ENCODE measurements at places on chromosomes 1 and 21.

DNA sequence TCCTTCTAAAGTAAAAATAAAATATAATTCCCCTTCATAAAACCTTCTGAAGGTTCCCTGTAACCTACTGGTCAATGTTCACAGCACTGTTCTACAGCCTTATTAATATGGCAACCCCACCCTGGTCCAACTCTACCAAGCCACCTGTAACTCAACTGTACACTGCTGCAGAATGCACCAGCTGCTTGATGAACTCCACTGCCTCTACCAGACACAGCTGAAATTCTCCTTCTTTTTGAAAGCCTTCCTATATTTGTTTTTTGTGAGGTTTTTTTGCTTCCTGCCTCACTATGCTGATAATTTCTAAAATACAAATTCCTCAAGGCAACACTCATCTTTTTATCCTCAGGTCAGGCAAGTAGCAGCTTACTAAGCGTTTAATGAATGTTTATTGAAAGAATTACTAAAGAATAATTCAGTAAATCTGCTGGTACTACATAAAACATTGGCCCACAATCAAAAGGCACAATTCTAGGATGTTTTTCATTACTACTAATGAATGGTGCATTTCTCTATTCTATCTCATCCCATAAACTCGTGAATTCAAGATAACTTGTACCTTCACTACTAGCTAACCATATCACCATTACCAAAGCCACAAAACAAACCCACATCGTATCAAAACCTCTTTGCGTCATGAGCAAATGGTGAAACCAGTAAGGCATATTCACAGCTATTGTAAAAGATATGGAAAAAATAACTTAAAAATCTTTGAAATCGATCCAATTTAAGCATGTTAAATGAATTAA is 2.4 kb downstream of the SSX2IP start:
- no peak for DNase-seq

DNA sequence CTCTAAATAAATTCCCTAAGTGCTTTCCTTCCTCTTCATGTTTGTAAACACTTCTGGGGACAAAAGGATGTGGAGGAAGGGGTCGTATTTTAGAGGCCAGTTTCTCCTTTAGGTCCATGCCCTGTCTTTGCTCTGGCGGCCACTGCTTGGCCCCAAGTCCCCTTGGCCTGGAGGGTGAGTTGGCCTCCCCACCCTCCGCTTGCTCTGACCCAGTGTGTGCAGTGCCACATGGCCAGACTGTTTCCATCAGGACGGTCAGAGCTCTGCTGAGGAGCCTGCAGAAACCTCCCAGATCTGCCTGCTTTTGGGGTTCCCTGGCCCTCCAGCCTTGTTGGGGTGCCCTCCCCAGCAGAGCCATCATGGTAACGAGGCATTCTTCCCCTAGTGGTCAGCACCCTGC is 127.8 kb downstream of the CAMTA1 start:
- DNase-seq: no peak

DNA sequence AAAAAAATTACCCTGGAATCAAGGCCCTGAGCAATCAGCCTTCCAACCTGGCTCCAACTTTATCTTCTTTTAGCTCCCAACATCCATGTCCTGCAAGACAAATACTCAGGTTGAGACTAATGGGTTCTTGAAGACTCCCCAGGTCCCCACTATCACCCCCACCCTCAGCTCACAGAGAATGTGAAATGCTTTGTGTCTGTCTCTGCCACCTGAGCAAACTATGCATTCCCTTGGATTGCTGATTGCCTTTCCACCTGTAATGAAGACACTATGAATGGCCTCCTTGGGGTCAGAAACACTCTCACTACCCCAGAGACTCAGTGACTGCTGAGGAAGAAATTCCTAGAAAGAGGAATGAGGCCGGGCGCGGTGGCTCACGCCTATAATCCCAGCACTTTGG is 121.2 kb upstream of the GALNT2 start:
- DNase-seq: no peak

DNA sequence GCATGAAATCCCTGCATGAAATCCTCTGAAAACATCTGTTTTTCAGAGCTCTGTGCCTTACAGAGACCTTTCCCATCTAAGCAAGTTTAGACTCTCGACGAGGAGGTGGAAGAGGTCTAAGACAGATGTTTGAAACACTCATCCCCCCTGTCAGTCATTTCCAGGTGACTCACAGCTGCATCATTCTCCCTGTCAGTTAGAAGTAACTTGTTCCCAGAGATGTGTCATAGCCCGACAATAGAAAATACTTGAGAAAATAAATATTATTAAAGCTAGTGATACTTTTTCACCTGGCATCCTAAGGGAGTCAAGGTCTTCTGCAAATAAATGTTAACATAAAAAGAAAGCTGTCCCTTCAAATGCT is 41.6 kb upstream of the SEC16B start:
- peak; percentile 24 for DNase-seq

GRCh38 chr1:18629659-18630510 is 761 bp upstream of the PAX7 start:
- DNase-seq: no peak

DNA sequence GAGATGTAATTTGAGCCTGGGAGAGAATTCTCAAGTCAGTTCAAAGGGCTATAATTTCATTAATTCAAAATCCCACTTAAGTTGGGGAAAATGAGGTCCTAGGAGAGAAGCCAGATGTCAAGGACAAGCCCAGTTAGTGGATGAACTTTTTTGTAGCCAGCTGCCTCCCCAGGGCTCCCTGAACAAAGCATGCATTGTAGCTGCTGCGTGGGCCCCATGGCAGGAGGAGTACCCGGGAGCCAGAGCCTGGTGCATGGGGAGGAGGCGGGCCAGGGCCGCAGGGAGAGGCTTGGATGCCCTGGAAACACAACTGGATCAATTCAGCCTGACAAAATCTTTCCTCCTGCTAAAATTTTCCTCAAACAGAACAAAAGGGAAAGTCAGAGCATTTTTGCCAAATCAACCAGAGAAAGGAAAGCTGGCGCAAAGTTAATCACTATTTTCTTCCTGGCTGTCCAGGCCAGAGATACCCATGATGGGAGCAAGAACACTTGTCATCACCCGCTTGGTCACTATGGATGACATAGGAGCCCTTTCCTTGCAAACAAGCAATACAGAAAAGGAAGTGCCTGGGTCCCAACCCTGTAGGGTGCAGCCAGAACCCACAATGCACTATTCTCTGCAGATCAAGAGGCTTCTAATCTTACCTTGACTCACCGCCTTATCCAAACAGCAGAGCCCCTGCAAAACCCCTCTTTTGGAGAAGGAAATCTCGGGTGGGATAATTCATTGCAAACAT is 248.1 kb upstream of the RAB4A start:
- no peak for DNase-seq

DNA sequence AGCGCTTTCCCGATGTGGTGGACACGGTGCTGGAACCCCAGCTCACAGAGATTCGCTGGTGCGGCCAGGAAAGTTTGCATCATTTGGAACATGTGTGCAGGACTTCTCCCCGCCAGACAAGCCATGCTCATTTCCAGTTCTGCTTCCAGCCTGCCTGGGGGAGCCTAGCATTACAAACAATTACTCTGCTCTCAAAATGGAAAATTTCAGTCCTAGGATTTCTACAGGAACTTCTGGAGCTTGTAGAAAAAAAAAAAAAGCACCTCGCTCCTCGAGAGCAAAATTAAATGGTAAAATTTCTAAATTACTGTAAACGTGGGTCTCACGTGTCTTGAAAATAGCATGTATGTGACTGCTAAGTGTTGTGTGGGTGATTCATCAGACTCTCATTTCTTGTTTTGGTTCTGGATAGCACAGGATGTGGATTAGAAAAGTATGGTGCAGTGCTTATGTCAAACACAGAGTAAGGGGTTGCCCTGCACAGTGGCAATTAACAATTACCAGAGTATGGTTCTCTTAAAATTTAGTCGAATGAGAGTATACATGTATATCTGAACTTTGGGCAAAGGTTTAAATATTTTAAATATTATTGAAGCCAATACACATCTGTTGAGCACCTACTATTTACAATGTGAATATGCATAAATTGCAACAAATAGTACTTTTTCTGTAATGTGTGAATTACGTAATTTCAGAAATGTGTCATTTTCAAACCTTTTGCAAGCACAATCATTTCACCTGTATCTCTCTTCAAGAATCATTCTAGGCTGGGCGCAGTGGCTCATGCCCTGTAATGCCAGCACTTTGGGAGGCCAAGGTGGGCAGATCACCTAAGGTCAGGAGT is 61.8 kb upstream of the PTGFRN start:
- no peak for DNase-seq

- DNase-seq: no peak
These were observed 709 bp downstream of the GART start for GRCh38 chr21:33541105-33541711.

- no peak for DNase-seq
These were observed 38.1 kb upstream of the C1orf105 start for GRCh38 chr1:172382406-172382805.

DNA sequence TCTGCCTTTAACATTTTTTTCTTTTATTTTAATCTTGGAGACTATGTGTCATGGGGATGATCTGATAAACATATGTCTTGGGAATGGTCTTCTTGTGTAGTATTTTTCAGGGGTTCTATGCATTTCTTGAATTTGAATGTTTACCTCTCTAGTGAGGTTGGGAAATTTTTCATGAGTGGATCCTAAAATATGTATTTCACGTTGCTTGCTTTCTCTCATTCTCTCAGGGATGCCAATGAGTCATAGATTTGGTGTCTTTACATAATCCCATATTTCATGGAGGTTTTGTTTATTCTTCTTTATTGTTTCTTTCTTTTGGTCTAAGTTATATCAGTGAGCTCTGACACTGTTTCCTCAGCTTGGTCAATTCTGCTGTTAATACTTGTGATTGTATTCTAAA is 1237.2 kb downstream of the PLA2G4A start:
- DNase-seq: no peak

GRCh38 chr1:175388285-175388684 is 195.7 kb upstream of the KIAA0040 start:
- DNase-seq: no peak

DNA sequence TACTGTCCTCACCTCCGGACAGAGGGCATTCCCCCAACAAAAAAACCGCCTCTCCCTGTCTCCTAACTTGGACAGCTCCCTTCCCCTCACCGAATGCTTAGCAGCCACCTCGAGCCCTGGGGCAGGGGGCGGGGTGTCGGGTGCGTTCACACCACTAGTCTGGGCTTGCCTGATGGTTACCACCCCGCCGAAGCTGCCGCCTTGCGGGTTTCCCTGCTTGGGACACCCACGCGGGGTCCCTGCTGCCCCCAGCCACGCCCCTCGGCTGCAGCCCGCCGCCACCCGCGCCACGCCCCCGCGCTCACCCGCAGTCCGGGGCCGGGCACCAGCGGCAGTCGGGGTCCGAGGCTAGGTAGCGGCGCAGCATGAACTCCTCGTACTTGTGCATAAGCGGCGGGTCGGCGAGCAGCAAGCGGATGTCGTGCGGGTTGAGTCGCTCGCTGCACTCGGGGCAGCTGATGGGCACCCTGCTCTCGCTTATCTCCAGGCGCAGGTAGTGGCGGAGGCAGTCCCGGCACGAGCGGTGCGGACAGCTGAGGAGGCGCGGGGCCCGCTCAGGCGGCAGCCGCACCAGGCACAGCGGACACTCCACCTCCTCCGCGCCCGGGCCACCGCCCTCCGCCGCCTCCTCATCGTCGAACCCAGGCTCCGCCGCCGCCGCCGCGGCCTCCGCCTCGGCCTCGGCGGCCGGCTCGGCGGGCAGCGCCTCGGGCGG is 706 bp downstream of the RNF19B start:
- peak; percentile 50 for DNase-seq

- no peak for DNase-seq
These were observed 134.4 kb downstream of the LEPR start for GRCh38 chr1:65554829-65555228.

DNA sequence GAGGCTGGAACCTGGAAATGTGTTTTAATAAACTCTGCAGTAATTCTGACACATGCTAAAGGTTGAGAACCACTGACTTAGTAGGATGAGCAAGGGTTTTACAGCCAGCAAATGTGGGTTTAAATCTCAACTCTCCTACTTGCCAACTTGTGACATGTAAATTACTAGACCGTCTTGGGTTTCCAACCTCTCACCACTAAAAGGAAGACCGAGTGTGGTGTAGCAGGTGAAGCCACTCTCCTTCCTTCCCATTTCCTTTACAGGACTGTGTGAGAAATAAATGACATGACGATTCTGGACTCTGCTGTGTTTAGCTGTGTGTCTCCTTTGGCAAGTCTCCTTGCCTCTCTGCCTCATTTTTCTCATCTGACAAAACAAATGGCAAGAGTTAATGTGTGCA is 49.5 kb upstream of the DNAJC6 start:
- no peak for DNase-seq

- DNase-seq: no peak
These were observed 106.8 kb upstream of the C1orf174 start for GRCh38 chr1:4006676-4007374.

GRCh38 chr1:246595146-246595545 is 28.9 kb downstream of the CNST start:
- no peak for DNase-seq

DNA sequence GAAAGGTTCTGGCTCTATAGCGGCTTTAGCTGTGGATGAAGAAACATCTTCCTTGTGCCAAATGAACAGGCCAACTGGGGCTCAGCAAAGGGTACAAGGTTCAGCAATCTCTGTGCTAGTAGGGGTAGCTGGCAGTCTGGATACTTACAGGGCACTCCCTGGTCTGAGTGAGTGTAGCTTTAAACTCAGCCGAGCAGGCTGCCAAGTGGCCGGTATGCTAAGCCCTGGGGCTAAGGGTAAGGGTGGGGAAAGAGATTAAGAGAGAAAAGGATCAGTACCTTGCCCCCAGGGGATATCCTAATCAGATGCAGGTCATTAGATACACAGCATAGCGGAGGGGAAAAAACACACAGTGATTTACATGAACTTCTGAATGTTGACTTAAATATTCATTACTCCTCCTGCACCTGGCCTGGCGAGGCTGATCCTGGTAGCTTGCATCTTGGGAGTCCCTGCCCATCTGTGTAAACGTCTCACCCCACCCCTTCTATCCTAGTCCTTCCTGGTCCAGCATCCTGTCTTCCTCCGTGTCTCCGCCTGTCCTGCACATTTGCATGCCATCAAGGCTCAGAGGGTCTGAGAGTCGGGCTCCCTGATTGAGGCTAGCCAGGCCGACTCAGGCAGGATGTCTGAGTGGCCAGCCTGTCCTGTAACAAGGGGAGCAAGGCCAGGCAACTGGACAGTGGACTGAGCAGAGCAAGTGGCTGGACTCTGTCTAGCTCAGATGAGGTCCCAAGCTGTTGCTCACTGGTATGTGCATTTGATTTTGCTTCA is 39.5 kb upstream of the CNTN2 start:
- DNase-seq: no peak

- peak; percentile 29 for DNase-seq
These were observed 359.8 kb downstream of the LTN1 start for GRCh38 chr21:28632755-28633408.

GRCh38 chr1:151840421-151840820 is 801 bp upstream of the C2CD4D start:
- no peak for DNase-seq

DNA sequence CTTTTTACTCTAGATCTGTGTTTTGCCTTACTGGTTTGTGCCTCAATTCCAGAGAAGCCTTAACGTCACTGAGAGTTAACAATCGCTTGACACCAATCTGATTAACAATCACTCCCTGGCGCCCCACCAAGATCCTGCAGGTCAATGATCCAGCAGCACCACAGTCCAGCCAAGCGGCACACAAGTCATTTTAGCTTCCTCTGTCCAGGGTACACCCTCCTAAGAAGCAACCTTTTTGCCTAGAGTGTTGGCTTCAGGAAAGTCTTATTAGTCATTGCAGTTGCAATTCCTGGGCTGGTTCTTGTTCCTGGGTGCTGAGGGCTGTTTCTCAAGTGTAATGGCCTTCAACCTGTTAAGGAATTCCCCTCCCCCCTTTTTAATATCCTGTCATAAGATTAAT is 323.0 kb upstream of the USP25 start:
- DNase-seq: no peak

- DNase-seq: no peak
These were observed 156.4 kb upstream of the ZC3H12A start for GRCh38 chr1:37317870-37318467.

- DNase-seq: peak; percentile 9
These were observed 50.2 kb upstream of the TSHB start for GRCh38 chr1:114979278-114979891.
